Stimulated activated CD4-positive, alpha-beta T cell treated with anti-CD3 and anti-CD28 coated beads, Interleukin-1b, Interleukin-23, amount 100 ng/mL, for 1 hour (primary cell): ENCODE measurements at places on chromosomes 1 and 21.

- no peak for DNase-seq
Observed at GRCh38 chr1:168365719-168366479, 85.2 kb downstream of the TBX19 start.

- no peak for DNase-seq
Observed at GRCh38 chr1:244968471-244968871, 104.1 kb upstream of the HNRNPU start.

- no peak for DNase-seq
Observed at GRCh38 chr1:173506437-173506836, 29.3 kb downstream of the PRDX6 start.

- no peak for DNase-seq
Observed at GRCh38 chr1:233625087-233625486, 11.2 kb downstream of the KCNK1 start.
